NCI-H526 treated with DMSO at 0.1 percent for 48 hours (cell line): ENCODE measurements at places on chromosomes 16 and 17.

DNA sequence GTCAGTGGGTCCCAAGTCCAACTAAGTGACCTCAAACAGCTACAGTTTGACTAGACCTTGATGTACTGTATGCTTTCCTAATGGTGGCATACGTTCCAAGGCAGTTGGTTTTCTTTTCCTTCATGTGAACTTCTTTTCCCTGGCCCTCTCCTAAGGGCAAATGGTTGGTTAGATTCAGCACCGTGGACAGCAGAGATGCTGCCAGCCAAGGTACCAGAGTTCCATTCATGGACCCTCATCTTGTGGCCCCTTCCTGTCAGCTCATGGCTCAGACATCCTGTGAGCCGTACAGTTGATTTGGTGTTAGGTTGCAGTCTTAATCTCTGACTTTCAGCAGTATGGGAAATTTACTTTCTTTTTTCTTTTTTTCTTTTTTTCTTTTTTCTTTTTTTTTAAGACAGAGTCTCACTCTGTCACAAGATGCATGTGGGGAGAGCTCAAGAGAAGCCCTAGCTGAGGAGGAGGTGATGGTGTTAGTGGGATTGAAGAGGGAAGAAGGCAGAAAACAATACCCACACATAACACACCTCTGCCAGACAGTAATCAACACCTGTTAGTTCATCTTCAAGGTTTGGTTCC, 122.4 kb downstream of the USP31 start:
- no peak for DNase-seq

DNA sequence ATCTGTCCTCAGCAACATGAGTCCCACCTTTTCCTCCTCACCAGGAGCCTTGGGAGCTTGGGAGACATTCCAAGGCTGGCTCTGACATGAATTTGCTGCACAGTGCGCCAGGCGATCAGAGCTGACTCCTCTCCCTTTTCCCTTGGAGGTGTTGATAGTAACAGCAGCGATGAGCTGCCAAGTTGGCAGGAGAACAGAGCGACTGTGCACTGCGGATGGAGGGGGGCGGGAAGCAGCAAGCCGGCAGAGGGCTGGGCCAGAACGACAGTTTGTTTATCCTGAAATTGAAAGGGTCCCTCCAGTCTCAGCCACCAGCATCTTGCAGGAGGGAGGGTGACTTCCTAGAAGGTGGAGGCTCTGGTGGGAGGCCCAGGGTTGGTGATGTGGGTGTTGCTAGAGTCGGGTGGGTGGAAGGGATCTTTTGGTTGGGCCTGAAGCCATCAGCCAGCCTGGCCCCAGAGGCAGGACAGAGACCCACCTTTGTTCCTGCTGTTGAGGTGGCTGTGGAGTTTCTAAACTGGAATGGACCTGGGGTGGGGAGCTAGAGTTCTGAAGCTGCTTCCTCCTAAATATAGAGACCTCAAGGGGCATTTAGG, 22.5 kb upstream of the DYNLL2 start:
- DNase-seq: no peak

DNA sequence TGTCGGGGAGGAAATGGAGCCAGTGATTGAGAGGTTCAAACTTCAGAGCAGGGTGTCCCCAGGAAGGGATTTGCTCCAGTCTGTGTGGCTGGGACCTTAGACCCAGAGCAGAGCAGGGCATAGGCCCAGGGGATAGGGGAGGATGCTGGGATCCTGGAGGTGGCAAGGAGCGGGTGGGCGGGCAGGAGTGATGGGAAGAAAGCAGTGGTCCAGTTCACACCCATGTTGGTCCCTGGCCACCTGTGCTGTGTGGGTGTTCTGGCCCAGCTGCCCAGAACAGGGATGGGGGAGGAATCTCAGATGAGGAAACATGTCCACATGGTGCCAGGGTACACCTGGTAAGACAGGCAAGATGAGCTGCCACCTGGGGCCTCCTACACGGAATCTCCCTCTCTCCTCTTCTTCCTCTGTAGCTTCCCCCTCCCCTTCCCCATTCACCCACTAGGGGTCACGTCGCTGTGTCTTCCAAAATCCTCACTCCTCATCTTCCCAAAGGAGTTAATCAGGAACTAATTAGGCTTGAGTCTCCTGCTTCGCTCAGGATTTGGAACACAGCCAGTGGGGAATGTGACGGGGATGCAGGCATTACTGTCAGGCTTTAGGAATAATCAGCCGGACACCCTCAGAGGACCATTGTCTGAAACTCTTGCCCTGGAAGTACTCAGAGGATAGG, 2.3 kb downstream of the BEAN1 start:
- no peak for DNase-seq

GRCh38 chr17:55433629-55434422, 12.2 kb upstream of the MMD start:
- no peak for DNase-seq

DNA sequence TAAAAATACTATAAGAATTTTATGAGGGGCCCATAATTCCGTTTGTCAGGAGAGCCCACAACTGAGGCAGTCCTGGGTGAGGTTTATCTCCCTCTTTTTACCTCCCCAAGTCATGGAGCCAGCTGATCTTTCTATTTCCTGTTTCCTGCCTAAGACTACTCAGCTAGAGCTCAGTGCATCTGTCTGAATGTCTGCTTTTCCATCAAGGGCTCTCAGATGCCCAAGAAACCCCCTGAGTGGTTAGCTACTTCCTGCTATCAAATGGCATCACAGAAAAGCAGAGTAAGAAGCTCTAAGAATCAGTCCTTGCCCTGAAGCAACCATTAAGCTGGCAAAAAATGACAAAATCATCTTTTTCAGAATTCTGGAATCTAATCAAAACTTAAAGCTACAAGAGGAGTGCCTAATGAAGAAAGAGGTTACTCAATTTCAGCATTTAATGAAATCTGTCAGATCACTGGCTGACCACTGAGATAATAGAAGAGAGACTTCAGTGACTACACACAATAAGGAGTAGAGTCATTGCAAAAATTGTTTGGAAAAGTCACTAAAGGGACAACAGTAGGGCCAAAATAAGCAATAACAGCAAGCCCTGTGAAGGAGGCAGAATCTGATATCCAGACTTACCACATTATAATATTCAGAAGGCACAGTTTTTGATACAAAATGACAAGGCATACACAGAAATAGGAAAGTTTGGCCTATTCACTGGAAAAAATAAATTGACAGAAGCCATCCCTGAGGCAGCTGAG, 150.1 kb downstream of the CYB561 start:
- no peak for DNase-seq

GRCh38 chr17:32297424-32297823, 31.8 kb downstream of the RHBDL3 start:
- no peak for DNase-seq

DNA sequence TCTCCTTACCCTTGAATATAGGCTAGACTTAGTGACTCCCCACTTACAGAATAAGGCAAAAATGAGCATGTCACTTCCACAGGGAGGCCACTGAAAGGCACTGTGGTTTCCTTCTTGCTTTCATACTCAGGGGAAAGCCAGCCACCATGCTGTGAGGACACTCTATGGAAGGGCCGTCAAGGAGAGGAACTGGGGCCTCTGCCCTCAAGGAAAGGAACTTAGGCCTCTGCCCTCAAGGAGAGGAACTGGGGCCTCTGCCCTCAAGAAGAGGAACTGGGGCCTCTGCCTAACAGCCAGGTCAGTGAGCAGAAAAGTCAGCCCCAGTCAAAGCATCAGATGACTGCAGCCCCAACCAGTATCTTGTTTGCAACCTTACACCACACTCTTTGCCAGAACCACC, 30.1 kb downstream of the VPS35 start:
- DNase-seq: no peak

DNA sequence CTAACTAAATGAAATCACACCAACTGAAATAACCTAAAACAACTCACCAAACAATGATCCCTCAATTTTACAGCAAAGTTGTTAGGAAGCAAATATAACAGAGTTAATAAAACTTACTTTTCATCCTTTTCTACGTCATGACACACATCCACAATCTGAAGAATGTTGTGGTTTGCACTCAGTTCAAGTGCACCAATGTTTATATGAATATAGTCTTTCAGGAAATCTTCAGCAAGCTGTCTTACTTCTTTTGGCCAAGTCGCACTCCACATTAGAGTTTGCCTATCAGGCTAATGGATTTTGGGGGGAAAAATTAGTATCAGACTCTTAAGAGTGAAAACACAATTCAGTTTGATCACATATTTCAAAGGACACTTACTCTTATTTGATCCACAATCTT, 3.3 kb downstream of the DDX5 start:
- no peak for DNase-seq

DNA sequence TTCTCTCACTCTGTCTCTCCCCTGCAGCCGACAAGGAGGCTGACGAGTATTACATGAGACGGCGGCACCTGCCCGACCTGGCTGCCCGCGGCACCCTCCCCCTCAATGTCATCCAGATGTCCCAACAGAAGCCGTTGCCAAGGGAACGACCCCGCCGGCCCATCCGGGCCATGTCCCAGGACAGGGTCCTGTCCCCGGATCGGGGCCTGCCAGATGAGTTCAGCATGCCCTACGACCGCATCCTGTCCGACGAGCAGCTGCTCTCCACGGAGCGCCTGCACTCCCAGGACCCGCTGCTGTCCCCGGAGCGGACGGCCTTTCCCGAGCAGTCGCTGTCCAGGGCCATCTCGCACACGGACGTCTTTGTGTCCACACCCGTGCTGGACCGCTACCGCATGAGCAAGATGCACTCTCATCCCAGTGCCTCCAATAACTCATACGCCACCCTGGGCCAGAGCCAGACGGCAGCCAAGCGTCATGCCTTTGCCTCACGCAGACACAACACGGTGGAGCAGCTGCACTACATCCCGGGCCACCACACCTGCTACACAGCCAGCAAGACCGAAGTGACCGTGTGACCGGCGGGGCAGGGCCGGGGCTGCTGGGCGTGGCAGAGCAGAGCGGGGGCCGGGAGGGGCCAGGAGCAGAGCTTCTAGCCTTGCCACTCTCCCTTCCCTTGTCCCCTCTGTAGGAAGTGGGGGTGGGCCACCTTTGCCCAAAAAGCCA, 40.4 kb upstream of the DNAH9 start:
- no peak for DNase-seq

DNA sequence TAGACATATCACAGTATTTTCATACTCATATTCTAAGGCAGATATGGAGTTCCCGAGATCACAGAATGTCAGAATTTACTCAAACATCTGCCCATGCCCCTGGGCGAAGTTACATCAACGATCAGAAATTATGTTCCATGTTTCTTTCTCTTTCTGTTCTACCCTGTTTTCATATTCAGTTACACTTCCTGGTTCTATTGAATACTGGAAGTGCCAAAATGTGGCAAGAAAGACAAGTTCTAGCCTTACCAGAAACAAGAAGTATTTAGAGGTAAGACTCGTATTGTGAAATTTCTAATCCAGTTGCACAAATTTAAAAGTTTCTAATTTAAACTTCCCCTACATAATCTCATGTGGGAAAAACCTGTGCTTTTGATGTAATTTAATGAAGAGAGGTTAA, 36.1 kb downstream of the KCNJ2 start:
- no peak for DNase-seq

- DNase-seq: no peak
These were observed 228.5 kb downstream of the FOXL1 start for GRCh38 chr16:86806838-86807351.

DNA sequence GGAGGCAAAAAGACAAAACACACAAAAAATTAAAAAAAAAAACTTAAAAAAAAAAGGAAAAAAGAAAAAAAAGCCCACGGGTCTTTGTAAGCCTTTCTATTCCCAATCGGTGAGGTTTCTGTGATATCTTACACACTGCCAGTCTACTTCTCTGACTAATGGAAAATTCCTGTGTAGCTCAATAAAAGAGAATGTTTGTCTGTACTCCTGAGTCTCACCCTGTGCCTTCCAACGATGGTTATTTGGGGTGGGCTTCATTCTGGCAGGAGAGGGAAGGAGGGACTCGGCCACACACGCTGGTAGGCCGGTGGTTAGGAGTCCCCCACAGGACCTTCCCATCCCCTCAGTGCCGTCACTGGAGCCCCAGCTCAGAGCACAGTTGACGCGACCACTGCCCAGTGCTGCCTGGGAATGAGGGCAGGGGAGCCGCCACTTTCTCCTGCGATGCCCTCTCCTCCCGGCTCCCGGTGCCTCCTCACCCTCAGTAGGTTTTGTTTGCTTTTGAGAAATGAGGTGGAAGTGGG, 68.0 kb downstream of the AMFR start:
- DNase-seq: no peak
